GM23248 (cell line): ENCODE measurements at places on chromosomes 12 and 14. TPM values are rescaled to one million over a fixed set of nuclear protein-coding genes. Genes with fewer than 3 reads are reported as not detected.

GRCh38 chr14:60204104-60204842, 39.1 kb upstream of the DHRS7 start:
- DNase-seq, result no peak

FBLN5 gene
- 234 TPM in 2 replicates for total RNA-seq

DNA sequence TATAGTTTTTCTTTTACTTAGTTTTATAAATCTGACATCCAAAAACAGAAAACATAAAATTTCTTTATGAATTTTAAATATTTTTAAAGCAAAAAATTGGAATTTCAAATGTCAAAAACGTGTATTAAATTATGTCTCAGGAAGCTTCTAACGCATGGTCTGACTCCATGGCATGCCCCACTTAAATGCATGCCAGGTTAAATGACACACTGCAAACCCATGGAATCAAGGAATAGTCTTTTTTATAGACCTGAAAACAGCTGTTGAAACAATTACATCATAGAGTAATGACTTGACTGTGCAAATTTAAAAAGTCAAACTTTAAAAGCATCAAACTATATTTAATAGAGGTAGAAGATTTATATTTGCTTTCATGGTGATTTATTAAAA, 96.1 kb upstream of the DACT1 start:
- DNase-seq, result no peak

MYL2 gene
- not detected in 2 replicates for total RNA-seq

NRXN3 gene
- total RNA-seq, result 0.11 TPM in 1 of 2 replicates, not detected in the other

DNA sequence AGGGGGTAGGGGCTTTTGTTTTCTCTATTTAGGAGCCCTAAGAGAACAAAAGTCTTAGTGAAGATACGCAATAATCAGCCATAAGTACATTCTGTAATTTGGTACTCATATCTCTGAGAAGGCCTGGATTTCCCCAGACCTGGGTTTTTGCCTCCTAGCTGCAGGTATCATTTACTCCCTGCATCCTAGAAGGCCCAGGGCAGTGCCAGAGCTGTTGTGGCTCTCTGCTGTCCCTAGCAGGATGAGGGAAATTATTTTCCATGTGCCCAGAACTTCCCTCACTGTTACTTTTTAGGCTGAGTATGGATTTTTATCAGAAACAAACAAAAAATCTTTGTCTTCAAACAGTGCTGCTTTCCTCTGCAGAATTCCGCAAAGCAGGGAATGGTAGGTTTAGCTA, 192.5 kb upstream of the SYT1 start:
- DNase-seq, result no peak

DNA sequence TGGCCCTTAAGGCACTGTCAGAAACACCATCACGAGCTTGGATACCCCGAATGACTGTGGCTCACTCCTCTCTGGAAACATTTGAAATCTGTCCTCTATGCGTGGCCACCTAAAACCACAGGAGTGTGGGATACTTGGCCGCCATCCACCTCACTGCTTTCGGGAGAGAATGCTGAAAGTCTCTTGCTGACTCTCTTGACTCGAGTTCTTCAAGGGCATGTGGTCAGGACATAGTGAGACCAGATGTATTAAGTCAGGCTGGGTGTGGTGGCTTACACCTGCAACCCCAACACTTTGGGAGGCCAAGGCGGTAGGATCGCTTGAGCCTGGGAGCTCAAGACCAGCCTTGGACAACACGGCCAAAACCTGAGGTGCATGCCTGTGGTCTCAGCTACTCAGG, 174.7 kb upstream of the ALG10B start:
- no peak for DNase-seq

PAPLN gene
- 0.22 and 1.0 TPM in 2 replicates for total RNA-seq

GRCh38 chr12:101671833-101672232, 25.6 kb upstream of the CHPT1 start:
- no peak for DNase-seq

- no peak for DNase-seq
These were observed 831.0 kb downstream of the C12orf50 start for GRCh38 chr12:87198181-87198580.
